Stimulated activated CD4-positive, alpha-beta T cell treated with anti-CD3 and anti-CD28 coated beads, Interleukin-1b, Interleukin-23, amount 100 ng/mL, for 24 hours (primary cell): ENCODE measurements at places on chromosomes 2 and 18.

- no peak for DNase-seq
Measured at GRCh38 chr2:218478544-218478943, 59.6 kb downstream of the VIL1 start.

GRCh38 chr2:71783815-71784214 lies 330.5 kb downstream of the DYSF start:
- DNase-seq: no peak

GRCh38 chr2:26172871-26173775 lies at the start of gene GAREM2:
TSS of gene GAREM2 (plus strand) at chr2:26173088. CDS start at chr2:26173221, 133 bp downstream.
- no peak for DNase-seq

GRCh38 chr2:98901291-98901690 lies 34.7 kb downstream of the CRACDL start:
- DNase-seq: no peak

GRCh38 chr2:33094303-33094702 lies 147.6 kb downstream of the LTBP1 start:
- no peak for DNase-seq

DNA sequence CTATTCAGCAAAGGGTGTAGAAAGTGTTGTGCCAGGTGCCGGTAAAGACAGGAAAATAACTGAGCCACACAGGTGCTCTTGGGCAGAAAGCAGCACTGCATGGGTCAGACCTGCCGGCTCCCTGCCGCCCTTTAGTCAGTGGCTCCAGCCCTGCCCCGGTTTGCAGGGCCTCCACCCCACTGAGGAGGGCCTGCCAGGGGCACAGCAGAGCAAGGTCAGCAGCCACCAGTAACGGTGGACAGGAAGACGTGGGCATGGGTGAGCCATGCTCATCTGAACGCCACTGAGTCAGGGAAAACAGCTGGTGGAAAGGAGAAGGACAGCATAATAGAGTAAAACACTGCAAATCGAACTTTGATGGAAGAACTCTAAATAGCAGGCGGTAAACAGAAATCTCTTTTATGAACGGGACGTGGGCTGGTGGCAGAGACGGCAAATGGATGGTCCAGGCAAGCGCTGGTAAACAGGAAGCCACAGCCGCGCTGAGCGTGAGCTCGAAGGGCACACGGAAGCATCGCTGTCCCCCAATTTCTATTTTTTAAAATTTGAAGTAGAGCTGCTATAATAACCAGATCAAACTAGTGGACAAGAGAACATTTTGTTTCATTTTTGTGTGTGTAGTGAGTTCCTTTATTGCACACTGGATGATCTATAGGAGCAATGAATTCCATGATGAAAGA lies 141.8 kb upstream of the ALKAL2 start:
- no peak for DNase-seq

DNA sequence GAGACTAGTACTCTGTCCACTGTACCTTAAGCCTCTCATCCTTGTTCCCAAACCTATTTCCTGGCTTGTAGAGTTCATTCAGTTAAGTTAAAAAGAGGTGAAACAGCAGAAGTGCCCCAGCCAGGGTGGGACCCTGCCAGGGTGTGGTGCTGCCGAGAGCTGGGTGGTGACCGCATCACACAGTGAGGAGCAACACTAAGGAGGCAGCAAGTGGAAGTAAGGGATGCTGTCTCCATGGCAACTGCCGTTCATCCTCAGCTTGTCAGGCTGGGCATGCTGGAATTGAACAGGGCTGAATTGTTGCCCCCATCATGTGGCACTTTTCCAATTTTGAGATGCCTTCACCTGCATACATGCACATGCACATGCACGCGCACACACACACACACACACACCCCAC lies 77.0 kb downstream of the VSNL1 start:
- DNase-seq: no peak

DNA sequence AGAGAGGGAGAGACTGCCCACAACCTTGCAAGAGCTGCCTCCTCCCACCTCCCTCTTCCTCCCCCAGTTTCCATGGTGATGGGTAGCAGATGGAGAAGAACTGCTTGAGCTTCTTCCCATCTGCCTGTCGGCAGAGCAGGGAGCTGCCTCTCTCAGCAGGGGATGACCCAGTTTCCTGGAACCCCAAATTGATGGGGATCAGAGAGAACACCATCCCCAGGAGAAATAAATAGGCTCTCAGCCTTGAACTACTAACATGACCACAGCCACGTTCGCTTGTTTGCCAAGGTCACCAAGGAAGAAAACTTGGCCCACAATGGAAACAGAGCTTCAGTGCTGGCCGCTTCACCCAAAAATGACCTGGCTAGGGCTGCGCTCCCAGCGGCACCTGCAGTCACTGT lies 82.2 kb downstream of the ADD2 start:
- no peak for DNase-seq

DNA sequence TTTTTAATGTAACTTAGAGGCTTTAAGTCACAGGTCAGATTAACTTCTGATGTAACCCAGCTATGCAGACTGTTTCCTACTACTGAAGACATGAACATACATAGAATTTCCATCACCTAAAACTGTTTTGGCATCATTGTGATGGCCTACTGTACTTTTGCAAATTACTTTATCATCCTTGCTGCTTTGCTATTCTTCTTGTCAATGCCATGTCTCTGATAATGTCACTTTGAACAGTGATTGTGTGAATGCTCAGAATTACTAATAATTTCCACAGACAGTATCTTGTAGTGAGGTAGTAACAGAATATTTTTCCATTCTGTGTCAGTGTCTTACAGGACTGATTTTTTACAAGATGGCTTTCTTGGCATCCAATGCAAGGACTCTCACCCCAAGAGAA lies 663.5 kb downstream of the DPP10 start:
- DNase-seq: no peak

DNA sequence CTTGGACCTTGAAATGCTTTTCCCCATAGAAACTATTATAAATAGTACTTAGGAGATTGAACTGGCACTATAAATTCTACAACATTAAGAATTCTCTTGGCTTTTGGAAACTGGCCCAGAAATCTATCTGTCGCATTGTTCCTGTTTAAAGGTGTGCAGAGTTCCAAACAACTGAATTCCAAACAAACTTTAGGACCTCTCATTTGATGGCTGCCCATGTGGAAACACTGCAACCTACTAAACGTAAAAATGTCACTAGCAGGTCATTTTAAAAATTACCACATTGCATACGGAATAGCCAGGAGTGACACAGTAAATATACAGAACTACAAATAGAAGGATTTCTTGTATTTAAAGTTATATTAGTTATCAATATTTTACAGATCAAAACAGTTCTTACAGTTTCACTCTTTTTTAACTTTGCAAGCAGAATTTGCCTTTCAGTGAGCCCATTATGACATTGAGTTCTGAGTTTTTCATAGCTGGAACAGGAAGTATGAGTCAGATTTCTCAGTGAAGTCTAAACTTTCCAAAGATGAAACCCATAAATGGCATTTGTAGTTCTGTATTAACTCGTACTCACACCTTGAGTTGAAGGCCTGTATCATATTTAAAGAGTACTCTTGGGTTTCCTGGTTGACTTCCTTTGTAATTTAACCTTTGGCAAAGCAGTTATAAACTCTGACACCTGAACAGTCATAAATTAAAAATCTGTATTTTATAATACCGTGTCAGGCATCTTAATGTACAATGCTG lies 142.3 kb upstream of the BOD1L2 start:
- no peak for DNase-seq

DNA sequence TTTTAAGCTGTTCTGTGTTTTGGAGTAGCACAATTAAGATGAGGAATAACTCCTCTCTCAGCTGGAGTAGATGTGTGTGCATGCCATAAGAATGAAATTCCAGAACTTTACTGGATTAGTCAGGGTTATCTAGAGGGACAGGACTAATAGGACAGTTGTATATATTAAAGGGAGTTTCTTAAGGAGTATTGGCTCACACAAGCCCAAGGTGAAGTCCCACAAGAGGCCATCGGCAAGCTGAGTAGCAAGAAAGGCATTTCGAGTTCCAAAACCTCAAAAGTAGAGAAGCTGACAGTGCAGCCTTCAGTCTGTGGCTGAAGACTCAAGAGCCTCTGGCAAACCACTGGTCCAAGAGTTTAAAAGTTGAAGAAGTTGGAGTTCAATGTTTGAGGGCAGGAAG lies 113.7 kb downstream of the RIT2 start:
- no peak for DNase-seq

DNA sequence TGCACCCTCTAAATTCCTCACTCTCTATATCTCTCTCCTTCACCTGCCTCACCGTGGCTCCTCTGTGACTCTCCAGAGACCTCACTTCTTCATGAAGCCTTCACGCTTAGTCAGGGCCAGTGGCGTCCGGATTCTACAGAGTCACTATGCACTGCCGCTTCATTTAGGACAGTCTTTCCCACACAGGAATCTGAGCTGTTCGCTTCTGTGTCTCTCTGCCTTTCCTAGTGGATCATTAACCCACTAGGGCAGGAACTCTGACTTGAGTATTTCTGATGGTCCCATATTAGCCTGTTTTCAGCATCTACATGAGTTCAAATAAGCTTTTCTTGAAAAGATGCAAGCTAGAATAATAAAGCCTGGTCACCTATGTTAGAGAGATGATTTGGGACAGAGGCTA lies 180.2 kb upstream of the DOK6 start:
- no peak for DNase-seq

DNA sequence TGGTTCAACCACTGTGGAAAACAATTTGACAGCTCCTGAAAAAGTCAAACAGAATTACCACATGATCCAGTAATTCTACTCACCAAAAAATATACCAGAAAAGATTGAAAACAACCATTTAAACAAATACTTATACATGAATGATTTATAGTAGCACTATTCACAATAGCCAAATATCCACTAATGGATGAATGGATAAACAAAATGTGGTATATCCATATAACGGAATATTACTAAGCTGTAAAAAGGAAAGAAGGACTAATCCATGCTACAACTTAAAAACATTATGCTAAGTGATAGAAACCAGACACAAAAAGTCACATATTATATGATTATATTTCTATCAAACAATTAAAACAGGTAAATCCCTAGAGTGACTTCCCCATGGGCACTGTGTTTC lies 131.5 kb downstream of the SPOPL start:
- no peak for DNase-seq

DNA sequence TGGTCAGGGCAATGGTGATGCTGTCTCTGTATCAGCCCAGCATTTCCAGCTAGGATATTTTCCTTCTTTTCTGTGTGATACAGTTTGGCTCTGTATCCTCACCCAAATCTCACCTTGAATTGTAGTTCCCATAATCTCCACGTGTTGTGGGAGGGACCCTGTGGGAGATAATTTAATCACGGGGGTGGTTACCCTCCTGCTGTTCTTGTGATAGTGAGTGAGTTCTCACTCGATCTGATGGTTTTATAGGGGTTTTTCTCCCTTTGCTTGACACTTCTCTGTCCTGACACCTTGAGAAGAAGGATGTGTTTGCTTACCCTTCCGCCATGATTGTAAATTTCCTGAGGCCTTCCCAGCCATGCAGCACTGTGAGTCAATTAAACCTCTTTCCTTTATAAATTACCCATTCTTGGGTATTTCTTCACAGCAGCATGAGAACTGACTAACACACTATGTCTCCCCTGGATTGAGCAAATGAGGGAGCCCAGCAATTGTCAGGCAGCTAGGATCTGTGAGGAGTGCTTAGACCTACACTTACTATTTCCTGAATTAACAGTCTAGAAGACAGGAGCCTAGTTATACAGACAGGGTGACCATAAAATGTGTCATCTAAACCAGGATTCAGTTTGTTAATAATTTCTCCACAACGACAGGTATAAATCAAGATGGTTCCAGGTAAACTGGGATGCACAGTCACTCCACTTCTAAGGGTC lies 6.0 kb downstream of the SCN2A start:
- DNase-seq: no peak

- no peak for DNase-seq
Measured at GRCh38 chr2:96251721-96252292, 14.0 kb downstream of the TMEM127 start.

DNA sequence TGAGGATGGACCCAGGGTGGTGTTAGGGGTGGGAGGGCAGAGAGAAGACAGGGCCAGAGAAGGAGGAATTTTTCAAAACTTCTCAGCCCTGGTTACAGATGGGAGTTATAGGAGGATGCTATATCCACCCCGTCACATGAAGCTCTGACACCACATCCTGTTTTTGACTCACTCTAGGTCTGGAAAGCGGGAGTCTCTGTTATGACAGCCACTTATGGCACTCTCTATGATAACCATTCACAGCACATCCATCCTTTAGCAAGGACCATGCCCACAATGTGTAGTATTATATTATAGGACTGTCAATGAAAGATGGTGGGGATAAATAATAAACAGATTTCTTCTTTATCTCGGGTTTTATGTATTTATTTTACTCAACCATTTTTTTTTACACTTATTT lies 461.2 kb downstream of the CDH2 start:
- DNase-seq: no peak

- no peak for DNase-seq
Measured at GRCh38 chr2:200945395-200945729, 18.1 kb downstream of the ORC2 start.

DNA sequence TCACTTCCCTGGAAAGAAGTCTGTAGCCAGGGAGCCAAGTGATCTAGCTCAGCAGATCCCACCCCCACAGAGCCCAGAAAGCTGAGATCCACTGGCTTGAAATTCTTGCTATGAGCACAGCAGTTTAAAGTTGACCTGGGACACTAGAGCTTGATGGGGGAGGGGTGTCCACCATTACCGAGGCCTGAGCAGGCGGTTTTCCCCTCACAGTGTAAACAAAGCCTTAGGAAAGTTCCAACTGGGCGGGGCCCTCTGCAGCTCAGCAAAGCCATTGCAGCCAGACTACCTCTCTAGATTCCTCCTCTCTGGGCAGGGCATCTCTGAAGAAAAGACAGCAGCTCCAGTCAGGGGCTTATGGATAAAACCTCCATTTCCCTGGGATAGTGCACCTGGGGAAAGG lies 887.2 kb upstream of the LRATD1 start:
- no peak for DNase-seq

GRCh38 chr2:240258685-240259084 lies 118.2 kb upstream of the OTOS start:
- DNase-seq: no peak

DNA sequence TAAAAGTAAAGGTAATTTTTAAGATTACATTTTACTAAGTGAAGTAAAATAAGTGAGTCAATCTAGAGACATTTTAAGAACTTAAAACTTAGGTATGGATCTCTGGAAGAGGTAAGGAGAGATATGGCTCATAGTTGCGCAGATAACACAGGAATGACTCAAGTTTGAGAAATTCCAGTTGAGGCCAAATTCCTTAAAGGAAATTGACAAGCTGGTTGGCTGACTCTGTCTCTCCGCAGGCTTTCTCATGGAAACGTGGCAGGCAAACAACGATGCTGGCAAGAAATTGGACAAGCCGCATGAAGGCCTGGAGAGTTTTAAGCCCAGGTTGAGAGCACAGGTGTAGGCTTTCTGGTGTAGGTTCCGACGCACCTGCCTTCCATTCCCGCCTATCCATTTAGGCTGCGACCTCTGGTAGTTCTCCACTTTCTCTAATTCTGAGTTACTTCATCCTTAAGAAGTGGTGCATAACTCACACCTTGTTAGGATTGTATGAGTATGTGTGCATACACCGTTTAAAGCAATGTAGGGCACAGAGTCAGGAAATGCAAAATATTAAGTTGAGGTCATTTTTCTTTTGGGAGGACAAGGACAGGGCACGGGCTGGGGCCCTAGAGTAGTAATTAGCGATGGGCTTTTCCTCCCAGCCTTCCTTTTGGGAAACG lies 589 bp upstream of the DAW1 start:
- DNase-seq: no peak
